OCI-M1 (cell line): ENCODE measurements at places on chromosomes 3 and 15.

DNA sequence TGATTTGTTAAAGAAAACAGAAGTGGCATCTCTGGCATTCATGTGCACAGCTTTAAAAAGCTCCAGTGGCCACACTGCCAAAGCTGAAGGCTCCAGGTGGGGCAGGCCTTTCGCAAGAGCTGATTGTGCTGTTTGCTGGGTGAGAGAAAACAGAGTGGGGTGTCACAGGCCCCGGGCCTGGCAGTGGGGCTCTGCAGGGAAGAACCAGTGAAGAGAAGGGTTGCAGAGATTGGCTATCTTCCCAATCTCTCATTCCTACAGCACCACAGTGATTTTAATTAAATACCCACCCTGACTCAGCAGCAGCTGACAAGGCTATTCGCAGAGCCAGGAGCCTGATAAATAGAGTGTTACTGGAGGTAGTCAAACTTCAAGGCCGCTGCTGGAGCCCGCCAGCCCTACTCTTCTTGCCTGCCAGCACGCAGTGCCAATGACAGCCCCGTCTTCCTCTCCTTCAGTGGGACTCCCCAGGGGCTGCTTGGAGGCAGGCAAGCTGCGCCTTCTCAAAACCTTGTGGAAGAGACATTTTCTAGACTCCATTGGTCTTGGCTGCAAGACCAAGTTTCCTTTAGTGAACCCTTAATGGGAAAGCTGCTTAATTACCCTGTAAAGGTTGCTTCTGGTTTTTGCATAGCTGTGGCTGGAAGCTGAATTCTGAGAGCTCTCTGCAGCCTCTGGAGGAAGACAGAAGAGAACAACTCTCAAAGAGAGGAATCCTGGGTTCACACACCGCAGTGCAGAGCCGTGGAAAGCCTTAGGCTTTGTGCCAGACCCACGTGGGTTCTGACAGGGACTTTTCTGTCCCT, 225.8 kb upstream of the SLCO3A1 start:
- DNase-seq = no peak

DNA sequence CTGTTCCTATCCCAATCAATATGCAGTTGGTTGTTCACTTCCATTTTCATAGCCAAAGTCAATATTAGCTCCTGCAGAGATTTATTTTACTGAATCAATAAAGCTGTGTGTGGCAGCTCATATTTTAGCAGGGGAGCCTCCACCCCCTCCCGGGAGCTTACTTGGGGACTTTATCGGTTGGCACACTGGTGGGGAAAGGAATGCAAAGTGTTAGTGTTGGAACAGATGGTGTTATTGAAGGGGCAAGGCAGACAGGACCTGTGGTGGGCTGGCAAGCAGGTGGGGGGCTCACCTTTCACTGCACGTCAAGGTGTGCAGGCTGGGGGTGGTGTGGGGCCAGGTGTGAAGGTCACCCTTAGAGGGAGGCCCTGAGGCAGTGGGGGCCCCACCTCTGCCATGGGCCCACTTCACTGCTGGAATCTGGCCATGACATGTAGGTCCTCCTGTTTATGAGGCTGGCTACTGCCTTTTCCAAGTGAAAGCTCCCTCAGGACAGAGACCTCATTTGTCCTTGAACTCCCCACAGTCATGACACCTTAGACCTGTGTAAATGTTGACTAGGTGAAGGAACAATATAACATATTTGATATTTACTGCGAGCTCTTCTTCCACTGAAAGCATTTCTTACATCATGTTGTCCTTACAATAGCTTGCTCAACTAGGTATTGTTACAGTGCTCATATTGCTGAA, 44.0 kb upstream of the SEC22A start:
- DNase-seq = no peak

DNA sequence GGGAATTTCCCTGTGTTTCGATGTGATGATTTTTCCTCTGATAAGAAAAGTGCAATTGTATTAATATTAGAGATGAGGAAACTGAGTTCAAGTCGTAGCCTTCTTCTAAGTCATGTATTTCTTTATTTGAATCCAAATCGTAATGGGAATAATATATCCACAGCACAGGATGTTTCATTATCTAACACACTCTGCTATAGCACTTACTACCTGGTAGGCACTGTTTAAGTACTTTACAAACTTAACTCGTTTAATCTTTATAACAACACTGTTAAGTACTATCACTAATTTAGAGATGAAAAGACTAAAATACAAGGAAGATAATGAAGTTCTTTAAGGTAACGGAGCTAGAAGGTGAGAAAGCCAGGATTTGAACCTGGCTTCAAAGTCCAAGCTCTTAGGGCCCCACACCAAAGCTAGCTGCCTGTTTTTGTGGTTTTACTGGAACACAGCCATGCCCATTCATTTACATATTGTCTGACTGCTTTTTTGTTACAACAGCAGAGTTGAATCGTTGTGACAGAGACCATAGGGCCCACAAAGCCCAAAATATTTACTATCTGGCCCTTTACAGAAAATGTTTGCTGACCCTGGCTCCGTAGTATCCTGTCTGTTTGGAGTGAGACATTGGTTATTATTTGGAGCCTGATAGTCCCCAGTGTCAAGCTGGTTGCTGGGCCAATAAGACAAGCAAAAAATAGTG, 9.6 kb upstream of the ATP13A3 start:
- peak; percentile 34 for DNase-seq

DNA sequence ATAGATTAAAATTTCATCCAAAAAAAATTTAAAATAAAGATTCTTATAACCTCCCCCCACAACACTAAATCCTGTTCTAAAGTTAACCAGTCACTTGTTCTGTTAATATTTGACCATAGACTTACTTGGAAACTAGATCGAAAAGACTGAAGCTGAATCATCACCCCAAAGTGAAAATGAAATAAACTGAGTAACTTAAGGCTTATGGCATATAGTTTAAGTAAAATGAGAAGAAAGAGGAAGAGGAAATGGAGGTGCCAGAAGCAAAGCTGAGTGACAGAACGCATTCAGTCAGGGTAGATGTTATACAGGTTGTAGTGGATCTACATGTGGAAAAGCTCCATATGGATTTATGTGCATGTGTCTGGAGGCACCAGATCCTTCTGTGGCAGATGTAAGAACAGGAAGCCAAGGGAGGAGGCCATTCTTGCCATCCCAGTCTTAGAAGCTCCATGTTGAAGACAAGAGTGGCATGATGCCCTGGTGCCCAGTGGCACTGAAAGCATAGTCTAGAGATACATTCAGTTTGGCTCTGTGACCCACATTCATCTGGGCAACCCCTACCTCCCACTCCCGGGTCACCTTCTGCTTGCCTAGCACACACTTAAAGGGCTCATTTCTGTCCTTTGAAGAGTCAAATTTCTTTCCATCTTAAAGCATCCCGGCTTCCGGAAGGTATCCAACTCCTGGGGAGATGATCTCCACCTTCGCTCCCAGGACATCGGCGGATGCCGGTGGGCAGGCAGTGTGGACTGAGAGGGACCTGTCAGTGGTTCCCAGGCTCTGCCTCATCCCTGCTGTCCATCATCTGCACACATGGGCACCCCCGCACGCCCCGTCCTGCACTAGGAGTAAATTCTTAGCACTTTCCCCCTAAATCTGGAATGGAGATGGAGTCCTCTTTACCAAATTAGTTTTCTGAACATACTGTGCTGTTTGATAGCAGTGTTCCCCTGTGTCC, 90.8 kb downstream of the NEO1 start:
- peak; percentile 31 for DNase-seq

DNA sequence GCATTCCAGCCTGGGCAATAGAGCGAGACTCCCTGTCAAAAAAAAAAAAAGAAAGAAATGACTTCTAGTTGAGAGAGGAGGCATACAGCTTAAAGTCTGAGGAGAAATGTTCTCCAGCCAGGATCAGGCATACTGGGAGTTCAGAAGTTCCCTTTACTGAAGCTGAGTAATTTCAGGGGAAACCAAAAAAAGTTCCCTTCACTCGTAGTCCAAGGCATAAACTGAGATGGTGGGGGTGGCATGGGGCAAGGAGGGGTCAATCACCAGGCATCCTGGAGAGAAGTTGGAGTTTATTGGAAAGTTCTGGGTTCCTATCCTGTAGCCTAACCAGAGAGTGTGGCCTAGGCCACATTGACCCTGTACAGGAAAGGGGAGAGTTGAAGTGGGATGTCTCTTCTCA, 5.9 kb downstream of the GPX1 start:
- DNase-seq = no peak

DNA sequence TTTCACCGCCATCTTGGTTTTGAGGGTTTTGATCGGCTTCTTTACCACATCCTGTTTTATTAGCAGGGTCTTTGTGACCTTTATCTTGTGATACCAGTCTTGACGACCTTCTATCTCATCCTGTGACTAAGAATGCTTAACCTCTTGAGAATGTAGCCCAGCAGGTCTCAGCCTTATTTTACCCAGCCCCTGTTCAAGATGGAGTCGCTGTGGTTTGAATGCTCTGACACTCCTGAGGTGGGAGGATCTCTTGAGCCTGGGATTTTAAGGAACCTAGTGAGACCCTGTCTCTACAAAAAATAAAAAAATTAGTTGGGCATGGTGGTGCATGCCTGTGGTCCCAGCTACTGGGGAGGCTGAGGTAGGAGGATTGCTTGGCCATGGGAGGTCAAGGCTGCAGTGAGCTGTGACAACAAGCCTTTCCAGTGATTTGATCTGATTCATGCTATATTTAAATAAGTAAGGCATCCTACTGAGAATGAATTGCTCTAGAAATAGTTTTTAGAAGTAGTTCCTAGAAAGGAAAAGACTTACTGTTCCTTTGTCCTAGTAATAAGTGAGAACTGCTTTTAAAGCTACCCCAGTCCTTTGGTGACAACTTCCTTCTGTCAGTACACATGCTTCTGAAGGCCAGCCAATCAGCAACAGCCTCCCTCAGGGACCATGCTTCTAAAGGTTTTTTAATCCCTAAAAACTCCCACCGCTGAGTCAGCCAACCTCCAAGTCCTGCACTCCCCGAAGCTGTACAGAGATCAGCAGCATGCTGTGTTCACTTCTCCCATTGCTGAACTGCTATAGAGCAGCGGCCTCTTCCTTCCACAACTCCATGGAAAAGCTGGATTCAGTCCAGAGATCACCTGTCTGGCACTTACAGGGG, 9.1 kb upstream of the CEMIP start:
- no peak for DNase-seq

DNA sequence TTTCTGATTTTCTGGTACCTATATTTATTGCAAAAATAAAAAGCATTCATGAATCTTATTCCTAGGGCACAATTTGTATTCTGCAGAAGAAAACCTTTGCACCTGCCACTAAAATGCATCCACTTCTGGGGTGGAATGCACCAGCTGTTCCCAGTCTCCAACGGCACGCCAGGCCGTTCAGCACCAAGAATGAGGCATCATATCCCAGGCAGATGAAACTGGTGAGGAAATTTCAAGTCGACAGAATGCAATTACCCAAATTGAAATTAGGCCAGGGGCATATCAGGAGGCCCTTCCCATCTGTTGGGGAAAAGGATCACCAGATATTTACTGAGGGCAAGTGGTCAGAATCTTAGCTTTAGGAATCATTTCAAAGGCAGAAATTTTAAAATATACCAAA, 13.6 kb upstream of the RBMS3 start:
- no peak for DNase-seq

- no peak for DNase-seq
These were observed 38.2 kb downstream of the DNAH12 start for GRCh38 chr3:57505901-57506300.

DNA sequence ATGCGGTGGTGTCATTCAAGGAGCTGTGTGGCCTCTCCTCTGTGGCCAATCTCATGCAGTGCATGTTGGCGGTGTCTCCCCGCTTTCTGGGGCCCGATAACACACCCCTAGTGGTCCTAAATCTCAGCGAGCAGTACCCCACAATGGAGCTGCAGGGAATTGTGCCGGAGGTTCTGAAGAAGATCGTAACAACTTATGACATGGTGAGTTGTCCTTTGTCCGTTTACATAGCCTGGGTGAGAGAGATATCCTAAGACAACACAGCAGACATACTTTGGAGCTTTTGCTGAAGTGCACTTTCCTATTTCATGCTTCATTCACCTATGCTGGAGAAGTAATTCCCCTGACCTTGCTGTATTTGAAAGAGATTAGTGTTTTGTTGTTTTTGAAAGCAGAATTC, 130.0 kb downstream of the PLCL2 start:
- DNase-seq = no peak

DNA sequence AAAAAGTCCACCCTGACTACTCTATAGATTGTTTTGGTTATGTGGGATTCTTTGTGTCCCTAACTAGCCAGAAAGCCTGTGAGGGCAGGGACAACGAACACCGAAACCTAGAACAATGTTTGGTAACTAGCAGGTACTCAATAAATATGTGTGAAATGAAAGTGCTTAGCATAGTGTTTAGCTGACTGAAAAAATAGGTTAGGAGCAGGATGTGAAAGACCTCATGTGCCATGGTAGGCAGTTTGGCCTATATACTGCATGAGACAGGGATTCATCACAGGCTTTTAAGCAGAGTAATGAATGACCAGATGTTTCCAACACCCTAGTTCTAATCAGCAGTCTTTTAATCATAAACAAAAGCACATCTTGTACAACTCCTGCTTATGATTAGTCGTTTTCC, 64.2 kb downstream of the MYO5A start:
- DNase-seq = no peak

GRCh38 chr15:71559098-71559497, 251.3 kb upstream of the NR2E3 start:
- no peak for DNase-seq

GRCh38 chr15:33720952-33721351, 247.3 kb upstream of the CHRM5 start:
- no peak for DNase-seq

DNA sequence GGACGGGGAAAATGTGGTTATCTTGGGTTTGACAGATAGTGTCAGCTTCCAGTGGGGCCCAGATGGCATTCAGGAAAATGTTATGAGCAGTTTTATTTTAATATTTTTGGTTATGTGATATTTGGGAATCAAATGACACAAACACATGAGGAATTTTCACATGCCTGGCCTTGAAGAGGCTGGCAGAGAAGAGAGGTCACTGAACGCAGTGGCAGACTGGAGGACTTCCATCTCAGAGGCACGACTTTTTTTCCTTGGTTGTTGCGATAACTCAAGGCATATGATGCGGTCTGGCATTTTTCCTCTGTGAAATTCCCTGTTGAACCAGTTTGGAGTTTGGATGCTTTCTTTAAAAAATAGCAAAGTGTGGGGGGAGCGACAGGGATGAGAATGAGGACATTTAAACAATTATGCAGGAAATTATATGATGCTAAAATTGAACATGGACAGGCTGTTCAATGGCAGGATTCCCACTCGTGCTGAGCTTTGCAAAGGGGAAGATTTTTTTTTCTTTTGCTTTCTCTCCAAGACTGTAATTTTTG, 36.9 kb upstream of the ARPP21 start:
- DNase-seq = no peak

DNA sequence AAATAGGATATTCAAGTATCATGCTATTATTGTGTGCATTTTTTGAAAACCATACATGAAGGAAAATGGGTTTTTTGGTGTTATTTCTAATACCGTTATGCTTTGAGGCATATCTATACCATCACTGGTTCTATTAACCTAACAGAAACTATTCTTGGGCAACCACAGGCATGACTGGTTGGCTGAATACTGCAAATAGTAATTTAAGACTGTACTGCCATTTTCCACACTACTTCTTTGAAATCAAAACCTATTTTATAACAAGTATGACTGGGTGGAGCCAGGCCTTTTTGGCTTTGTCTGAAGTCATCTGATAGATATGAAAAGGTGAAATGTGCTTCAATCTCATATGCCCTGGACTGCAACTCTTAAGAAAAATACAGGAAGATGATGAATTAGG, 115.1 kb downstream of the ULK4 start:
- no peak for DNase-seq
